ENCODE measurements at places on chromosomes 13 and 19. TPM values are rescaled to one million over a fixed set of nuclear protein-coding genes. Genes with fewer than 3 reads are reported as not detected.

DNA sequence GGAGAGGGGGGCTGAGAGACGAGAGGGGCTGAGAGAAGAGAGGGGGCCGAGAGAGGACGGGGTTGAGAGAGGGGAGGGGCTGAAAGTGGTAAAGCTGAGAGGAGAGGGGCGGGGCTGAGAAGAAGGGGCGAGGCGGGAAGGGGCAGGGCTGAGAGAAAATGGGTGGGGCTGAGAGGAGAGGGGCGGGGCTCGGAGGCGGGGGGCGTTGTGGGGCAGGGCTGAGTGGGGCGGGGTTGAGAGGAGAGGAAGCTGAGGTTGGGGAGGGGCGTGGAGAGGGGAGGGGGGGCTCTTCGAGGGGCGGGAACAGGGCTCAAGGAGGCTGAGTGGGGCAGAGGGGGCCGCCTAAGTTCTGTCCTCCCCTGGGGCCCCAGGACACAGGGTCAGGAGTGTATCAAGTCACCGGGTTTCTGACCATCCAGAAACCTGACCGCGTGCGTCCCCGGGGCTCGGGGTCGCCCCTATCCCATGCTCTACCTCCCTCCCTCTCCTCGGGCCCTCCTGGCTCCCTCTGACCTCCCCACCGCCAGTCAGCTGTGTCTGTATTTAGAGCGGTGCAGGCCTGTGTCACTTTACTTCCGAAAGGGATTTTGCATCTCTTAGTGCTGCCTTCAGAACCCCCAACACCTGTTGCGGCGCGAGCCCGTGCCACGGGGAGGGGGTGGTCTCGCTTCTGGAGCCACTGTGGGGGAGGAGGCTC lies 38.6 kb upstream of the SEMA6B start:
- peak overlapping the region; percentile 10 for H3K4me3 ChIP-seq
- H3K36me3 ChIP-seq, result no peaks in the 10 kb centered on the region
- DNase-seq, result peak; percentile 53
- no peaks in the 10 kb centered on the region for H3K27me3 ChIP-seq
- peaks cover 5% of the 10 kb centered on the region for H3K4me1 ChIP-seq

Gene ATP8A2
- total RNA-seq, result 1.6 TPM

DNA sequence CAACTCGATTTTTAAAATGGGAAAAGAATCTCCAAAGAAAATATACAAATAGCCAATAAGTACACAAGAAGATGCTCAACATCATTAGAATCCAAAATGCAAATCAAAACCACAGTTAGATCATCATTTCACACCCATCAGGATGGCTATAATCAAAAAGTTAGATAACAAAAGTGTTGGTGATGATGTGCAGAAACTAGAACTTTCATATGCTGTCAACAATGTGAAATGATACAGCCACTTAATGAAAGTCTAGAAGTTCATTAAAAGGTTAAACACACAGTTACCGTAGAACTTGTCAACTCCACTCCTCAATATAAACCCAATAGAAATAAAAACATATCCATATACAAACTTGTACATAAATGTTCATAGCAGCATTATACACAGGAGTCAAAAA lies 11.8 kb downstream of the ZC3H13 start:
- DNase-seq, result no peak
- H3K4me3 ChIP-seq, result no peak overlapping the region
- H3K36me3 ChIP-seq, result peaks cover 21% of the 10 kb centered on the region
- H3K27ac ChIP-seq, result no peak overlapping the region
- no peaks in the 10 kb centered on the region for H3K27me3 ChIP-seq

Gene TMPRSS9
- total RNA-seq, result not detected

GRCh38 chr13:42832341-42833096 lies 51.1 kb downstream of the FAM216B start:
- no peak for DNase-seq
- H3K4me3 ChIP-seq, result no peak overlapping the region
- no peak overlapping the region for H3K27ac ChIP-seq
- no peaks in the 10 kb centered on the region for H3K36me3 ChIP-seq
- H3K4me1 ChIP-seq, result no peaks in the 10 kb centered on the region

Gene NLRP5
- not detected for total RNA-seq

Gene EID2B
- 17.5 TPM for total RNA-seq

Gene LIM2
- total RNA-seq, result not detected

Gene FBN3
- total RNA-seq, result 6.6 TPM

- peak overlapping the region; percentile 24 for H3K27ac ChIP-seq
- DNase-seq, result peak; percentile 67
- H3K27me3 ChIP-seq, result no peaks in the 10 kb centered on the region
- H3K4me3 ChIP-seq, result no peak overlapping the region
- H3K36me3 ChIP-seq, result no peaks in the 10 kb centered on the region
These were observed 1145.6 kb upstream of the MIR17HG start for GRCh38 chr13:90201676-90202460.

DNA sequence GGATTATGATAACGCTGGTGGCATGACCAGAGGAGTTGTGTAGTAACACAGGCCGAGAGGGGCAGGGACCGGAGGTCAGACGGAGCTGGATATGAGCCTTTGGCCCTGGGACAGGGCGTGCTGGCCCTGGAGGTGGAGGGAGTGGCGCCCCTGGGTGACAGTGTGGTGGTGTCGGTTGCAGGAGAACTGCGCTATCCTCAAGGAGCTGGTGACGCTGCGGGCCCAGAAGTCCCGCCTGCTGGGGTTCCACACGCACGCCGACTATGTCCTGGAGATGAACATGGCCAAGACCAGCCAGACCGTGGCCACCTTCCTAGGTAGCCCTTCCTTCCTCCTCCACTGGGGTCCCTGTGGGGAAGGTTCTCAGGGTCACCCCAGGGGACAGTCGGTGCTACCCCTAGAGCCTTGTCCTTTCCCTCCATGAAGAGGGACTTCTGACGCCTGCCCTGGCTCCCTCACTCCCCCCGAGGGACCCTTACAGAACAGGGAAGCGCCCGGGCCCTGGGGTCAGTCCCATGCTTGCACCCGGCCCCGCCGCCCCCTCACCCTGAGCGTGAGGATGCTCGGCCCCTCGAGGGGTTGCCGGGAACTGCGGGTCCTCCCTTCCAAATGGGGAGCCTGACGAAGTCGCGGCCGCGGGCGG lies 12.8 kb upstream of the ZNF554 start:
- no peak overlapping the region for H3K4me3 ChIP-seq
- no peaks in the 10 kb centered on the region for H3K4me1 ChIP-seq
- H3K36me3 ChIP-seq, result peaks cover 25% of the 10 kb centered on the region
- DNase-seq, result no peak
- H3K27me3 ChIP-seq, result no peaks in the 10 kb centered on the region
- H3K27ac ChIP-seq, result no peak overlapping the region

GRCh38 chr13:111046590-111047141 lies 68.4 kb upstream of the ARHGEF7 start:
- no peaks in the 10 kb centered on the region for H3K4me1 ChIP-seq
- no peak for DNase-seq
- H3K27me3 ChIP-seq, result no peaks in the 10 kb centered on the region
- no peak overlapping the region for H3K27ac ChIP-seq
- H3K4me3 ChIP-seq, result no peak overlapping the region

DNA sequence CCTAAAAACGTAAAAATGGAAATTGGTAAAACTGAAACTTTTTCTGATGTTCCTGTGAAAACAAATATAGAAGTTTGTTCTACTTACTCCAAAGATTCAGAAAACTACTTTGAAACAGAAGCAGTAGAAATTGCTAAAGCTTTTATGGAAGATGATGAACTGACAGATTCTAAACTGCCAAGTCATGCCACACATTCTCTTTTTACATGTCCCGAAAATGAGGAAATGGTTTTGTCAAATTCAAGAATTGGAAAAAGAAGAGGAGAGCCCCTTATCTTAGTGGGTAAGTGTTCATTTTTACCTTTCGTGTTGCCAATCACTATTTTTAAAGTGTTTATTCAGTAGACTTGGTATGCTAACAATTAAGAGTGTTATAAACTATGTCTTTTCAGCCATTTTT lies 25.6 kb downstream of the BRCA2 start:
- no peak overlapping the region for H3K27ac ChIP-seq
- H3K4me3 ChIP-seq, result no peak overlapping the region
- H3K4me1 ChIP-seq, result no peaks in the 10 kb centered on the region

Gene STOML3
- not detected for total RNA-seq

Gene CBY2
- not detected for total RNA-seq

GRCh38 chr19:50344661-50345318 lies 15.6 kb upstream of the KCNC3 start:
- no peak for DNase-seq
- H3K4me3 ChIP-seq, result no peak overlapping the region
- H3K27me3 ChIP-seq, result no peaks in the 10 kb centered on the region
- no peaks in the 10 kb centered on the region for H3K36me3 ChIP-seq
- no peak overlapping the region for H3K27ac ChIP-seq
- H3K4me1 ChIP-seq, result peaks cover 9% of the 10 kb centered on the region

DNA sequence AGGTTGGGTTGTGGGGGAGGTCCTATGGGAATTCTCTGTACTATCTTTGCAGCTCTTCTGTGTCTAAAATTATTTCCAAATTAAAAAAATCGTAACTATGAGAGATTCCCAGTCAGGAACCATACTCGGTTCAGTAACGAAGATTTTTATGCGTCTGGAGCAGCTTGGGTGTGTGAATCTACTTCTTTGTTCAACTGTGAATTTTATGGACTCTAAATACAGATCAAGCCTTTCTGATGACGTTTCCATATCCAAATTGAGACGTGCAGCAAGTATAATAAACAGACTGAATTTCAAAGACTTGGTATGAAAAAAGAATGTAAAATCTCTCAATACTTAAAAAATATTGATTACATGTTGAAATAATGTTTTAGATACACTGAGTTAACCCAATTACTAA lies 30.9 kb downstream of the MLLT1 start:
- H3K4me1 ChIP-seq, result peaks cover 13% of the 10 kb centered on the region
- peak overlapping the region; percentile 42 for H3K27ac ChIP-seq
- DNase-seq, result no peak
- no peaks in the 10 kb centered on the region for H3K27me3 ChIP-seq
- peaks cover 5% of the 10 kb centered on the region for H3K36me3 ChIP-seq
- H3K4me3 ChIP-seq, result no peak overlapping the region

DNA sequence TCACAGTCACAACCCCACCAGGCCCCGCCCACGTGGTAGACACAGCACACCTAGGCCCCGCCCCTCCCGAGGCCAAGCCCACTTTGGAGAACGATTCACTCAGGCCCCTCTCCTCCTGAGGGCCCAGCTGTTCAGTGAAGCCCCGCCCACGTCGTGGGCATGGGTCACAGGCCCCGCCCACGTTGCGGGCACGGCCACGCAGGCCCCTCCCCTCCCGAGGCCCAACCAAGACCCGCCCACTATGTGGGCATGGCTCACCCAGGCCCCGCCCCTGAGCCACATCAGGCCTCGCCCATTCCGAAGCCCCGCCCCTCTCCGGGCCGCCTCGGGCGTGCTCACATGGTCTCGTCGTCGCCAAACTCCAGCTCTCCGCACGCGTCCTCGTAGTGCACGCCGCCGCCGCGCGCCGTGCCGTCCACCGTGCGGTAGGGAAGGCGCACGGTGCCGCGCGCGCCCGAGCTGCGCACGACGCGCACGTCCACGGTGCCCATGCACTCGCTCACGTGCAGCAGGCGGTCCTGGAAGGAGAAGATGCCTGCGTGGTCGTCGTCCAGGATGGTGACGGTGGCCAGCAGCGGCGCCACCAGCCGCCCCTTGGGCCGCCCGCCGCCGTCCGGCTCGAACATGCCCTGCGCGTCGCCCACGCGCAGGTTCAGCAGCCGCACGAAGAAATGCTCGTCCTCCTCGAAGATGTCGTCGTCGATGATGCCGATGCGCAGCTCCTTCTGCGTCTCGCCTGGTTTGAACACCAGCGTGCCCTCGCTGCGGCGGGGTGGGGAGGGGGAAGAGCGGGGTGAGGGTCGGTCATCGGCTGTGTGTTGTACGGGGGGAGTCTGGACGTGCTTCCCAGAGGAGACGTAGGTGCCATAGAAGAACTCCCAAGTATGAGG lies 24.0 kb downstream of the SLC8A2 start:
- peak overlapping the region; percentile 17 for H3K4me3 ChIP-seq
- peak; percentile 48 for DNase-seq
- no peak overlapping the region for H3K27ac ChIP-seq
- H3K27me3 ChIP-seq, result peaks cover 45% of the 10 kb centered on the region
- no peaks in the 10 kb centered on the region for H3K36me3 ChIP-seq

Gene KCNK6
- total RNA-seq, result 1.5 TPM

DNA sequence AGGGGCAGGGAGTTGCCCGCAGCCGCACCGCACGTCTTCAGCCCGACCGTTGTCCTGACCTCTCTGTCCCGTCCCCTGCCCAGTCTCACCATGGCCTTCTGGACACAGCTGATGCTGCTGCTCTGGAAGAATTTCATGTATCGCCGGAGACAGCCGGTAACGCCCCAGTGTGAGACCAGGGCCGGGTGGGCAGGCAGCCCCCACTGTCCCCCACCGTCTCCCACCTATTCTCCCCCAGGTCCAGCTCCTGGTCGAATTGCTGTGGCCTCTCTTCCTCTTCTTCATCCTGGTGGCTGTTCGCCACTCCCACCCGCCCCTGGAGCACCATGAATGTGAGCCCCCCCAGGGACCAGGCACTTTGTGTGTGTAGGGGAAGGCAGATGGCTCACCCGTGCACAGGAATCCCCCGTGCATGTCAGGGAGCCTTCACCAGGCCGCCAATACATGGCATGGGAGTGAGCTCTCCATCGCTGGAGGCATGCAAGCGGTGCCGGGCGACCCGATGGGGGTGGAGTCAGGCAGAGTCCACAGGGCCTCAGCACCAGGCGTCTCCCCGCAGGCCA lies 1.4 kb downstream of the ABCA7 start:
- peaks cover 8% of the 10 kb centered on the region for H3K4me1 ChIP-seq
- peaks cover 13% of the 10 kb centered on the region for H3K36me3 ChIP-seq
- DNase-seq, result no peak

GRCh38 chr13:32381539-32381938 lies 46.4 kb downstream of the N4BP2L1 start:
- no peaks in the 10 kb centered on the region for H3K27me3 ChIP-seq
- no peaks in the 10 kb centered on the region for H3K4me1 ChIP-seq
- no peak overlapping the region for H3K4me3 ChIP-seq
- no peaks in the 10 kb centered on the region for H3K36me3 ChIP-seq
- peak; percentile 49 for DNase-seq

DNA sequence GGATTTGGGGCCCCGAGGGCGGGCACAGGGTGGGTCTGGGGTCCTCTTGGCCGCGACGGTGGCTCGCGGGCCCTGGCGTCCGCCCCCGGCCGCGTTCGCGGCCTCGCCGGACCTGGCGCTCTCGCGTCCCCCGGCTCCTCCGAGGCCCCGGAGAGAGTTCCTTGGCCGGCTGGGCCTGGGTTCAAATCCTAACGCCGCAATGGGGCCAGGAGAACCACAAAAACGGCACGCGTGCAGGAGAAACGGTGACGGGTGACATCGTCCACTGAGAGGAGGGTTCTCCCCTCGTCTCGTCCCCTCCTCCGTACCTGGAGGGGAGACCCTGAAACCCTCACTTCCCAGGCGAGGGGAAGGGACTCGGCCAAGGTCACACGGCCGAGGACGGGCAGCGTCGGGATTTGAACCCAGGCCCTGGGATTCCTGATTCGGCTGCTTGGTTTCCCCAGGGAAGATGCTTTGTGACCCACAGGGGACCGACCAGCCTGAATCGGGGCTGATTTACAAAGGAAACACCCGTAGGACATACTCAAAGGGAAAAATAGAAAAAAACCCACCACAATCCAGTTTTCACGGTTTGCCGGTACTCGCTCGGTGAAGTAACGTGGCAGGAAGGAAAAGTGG lies 624 bp downstream of the SAFB start:
- H3K4me3 ChIP-seq, result peak overlapping the region; percentile 85
- no peak for DNase-seq
- H3K4me1 ChIP-seq, result peaks cover 13% of the 10 kb centered on the region
